ENCODE measurements at places on chromosomes 6 and 20.

GRCh38 chr6:20669571-20670314 is 135.5 kb downstream of the CDKAL1 start:
- DNase-seq, result no peak

DNA sequence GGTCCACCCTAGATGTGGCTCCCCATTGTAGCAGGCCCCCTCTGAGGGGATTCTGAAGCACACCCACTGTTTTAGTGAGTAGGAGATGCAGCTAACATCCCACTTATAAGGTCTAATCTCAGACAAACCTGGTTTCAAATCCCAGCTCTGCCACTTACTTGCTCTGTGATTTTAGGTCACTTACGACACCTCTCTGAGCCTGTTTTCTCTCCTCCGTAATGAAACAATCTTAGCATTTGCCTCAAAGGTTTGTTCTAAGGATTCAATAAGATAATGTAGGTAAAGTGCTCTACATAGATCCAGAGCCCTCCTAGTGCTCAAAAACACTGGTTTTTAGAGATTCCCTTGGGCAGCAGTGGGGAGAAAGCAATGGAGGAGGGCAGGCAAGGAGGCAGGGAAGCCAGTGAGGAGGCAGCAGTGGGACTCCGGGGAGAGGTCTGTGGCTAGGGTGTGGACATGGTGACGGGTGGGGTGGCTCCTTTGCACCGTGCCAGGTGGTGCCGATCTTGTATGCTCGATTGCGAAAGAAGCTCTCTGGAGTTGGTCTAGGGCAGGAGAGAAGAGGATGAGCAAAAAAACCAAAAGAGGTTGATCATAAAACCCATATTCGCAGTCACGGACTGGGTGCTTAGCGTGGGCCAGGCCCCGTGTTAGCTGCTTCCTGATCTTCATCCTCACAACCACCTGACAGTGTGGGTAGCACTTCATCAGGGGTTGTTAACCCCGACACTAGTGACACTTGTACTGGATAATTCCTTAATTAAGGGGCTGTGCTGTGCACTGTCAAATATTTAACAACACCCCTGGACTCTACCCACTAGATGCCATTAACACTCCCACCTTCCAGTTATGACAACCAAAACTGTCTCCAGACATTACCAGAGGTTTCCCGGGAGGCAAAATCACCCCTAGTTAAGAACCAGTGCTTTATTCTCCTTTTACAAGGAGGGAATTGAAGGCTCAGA is 16.8 kb upstream of the PTGIS start:
- no peak for DNase-seq

DNA sequence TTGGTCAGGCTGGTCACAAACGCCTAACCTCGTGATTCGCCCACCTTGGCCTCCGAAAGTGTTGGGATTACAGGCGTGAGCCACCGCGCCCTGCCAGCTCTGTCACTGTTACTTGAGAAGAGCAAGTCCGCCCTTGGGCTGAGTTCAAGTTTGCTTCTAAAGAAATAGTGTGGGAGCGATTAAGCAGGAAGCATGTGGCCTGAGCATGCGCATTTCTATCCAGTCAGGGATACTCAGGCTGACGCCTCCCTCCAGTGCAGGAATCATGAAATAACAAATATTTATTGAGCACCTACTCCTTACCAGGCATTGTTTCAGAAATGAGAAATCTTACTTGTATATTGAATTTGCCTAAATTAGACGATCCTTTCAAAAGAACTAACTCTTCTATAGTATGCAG is 166.2 kb downstream of the EDN1 start:
- no peak for DNase-seq

DNA sequence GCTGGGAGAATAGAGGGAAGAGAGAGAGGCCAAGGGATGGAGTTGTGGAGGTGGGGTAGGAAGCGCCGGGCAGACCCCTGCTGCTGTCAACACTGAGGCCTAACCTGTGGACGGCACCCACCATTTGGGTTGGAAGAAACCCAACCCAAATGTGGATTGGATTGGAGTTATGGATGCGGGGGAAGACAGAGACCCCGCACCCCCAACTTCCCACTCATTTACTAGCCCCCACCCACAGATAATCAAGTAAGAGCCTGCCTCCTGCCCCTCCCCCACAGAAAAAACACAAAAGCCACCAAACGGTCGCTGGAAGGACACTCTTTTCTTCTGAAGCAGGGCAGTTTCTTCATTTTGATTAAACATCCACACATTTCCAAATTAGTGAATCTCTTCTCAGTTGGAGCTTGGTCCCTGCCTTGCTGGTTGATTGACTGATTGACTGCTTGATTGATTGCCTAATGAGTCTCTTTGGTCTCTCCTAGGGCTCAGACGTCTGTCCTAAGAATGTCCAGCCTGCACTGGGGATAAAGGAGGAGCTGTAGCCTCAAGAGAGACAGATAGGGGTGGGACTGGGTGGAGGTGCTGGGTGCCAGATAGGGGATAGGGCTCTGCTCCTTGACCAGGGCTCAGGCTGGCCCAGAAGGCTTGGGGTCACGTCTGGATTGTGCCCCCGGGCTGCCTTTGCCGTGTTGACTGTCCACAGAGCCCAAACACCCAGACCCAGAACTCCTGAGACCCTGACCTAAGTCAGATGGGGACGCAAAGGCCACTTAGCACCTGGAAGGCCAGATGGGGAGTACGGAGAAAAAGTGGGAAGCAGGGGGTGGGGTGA is 74.9 kb upstream of the FOXP4 start:
- DNase-seq, result no peak

DNA sequence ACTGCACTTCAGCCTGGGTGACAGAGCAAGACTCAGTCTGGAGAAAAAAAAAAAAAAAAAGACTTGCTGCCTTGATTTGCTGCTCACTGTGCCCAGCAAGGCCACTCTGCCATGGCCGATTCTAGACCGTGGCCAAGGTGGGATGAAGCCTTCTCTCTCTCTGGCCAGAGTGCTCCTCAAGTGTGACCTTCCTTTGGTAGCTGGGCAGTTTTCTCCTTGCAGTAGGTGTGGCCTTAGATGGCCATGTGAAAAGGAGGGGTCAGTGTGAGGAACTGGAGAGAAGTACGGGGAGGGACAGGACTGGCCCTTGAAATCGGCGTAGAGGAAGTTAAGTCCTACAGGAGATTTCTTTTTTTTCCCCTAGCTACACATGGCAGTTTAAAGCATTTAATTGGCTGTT is 272.0 kb downstream of the ARID1B start:
- no peak for DNase-seq

DNA sequence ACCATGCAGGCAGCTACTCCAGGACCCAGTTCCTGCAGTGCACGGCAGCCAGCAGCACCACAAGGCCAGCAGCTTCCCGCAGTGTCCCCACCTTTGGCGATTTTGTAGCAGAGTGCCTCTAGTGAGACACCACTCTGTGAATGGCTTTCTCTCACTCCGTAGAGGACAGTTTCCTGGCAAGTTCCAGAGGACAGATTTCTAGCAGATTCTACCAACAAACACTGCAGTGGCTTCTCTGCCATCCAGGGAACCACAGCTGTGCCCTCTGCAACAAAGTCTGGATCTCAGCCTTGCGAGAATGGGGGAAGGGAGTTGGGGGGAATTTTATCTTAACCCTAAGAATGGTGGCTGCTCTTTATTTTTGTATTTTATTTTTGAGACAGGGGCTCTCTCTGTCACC is 28.7 kb downstream of the SNHG17 start:
- no peak for DNase-seq

- DNase-seq, result no peak
These were observed 628 bp downstream of the RBM24 start for GRCh38 chr6:17281497-17282481.

GRCh38 chr6:80209430-80209829 is 103.0 kb downstream of the BCKDHB start:
- DNase-seq, result no peak

GRCh38 chr6:158015188-158015506 is 33.5 kb downstream of the SYNJ2 start:
- DNase-seq, result no peak

DNA sequence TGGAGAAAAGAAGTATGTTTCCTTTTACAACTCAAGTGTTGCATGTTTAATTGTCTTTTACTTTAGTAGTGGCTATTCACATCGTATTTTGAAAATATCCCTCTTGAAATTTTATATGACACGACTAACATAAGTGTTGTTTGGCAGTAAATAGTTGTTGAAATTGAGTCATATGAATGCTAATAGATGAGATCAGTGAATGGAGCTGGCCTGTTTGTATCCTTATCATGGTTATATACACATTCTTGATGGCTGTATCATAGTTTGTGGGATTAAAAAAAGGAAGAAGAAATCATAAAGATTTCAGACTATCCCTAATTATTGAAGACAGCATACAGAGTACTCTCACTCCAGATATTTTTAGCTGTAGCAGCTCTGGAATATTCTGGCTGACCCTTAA is 8.2 kb upstream of the RAE1 start:
- no peak for DNase-seq

GRCh38 chr6:110769923-110770322 is 45.3 kb downstream of the CDK19 start:
- no peak for DNase-seq

DNA sequence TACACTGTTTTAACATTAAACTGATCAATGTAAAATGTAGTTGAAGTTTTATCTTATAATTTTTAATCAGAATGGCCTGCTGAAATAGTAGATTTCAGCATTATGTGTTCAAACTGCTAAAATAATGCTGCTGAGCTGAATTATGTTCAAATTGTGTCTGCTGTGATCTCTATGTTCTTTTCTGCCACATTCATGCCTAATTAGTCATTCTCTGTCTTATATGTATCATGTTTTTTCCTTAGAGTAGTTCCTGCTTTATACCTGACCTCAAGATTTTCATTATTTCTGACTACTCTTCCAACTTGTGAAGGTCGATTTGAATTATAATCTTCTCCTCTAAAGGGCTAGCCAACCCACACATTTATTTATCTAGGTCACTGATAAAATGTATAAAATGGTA is 476.7 kb upstream of the EPHA7 start:
- DNase-seq, result no peak

DNA sequence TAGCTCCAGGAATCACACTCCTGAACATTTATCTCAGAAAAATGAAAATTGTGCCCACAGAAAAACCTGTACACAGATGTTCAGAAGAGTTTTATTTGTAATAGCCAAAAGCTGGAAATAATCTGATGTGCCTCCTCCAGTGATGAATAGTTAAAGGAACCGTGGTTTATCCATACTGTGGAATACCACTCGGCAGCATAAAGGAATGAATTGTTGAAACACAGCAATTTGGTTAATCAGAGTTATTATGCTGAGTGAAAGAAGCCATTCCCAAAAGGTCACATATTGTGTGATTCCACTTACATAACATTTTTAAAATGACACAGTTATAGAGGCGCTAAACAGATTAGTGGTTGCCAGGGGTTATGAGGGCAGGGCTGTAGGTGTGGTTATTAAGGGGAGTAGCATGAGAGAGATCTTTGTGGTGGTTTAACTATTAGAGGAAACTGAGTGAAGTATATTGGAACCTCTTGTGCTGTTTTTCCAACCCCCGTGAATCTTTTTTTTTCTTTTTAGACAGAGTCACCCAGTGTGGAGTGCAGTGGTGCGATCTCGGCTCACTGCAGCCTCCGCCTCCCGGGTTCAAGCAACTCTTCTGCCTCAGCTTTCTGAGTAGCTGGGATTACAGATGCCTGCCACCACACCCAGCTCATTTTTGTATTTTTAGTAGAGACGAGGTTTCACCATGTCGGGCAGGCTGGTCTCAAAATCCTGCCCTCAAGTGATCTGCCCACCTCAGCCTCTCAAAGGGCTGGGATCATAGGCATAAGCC is 26.2 kb downstream of the PSMF1 start:
- DNase-seq, result no peak

GRCh38 chr6:67722861-67723261 is 912.2 kb upstream of the ADGRB3 start:
- DNase-seq, result no peak

DNA sequence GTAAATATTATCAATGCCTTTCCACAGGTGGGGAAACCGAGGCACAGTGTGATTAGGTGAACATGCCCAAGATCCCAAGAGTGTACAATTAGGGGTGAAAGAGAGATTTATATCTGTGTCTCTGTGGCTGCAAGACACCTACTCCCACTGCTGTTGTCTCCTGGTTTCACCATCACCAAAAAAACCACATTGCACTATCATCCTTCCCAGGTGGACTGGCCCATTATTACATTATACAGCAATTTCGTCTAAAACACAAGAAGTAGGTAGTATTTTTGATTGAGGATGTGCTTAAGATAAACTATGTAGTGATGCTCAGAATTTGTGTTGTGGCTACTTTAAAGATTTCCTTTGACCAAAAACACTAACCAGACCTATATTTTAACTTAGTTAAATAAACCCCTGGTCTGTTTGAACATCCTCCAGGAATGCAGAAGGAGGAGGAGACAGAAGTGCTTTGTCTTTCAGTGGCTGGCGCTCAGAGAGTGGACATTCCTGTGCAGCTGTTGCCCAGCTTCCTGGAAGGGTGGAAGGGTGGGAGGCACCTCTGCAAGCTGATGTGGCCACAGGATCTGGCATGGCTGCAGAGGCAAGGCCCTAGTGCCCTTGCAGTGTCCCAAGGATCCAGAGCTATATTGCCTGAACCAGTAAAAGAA is 23.8 kb downstream of the DCBLD1 start:
- DNase-seq, result no peak

DNA sequence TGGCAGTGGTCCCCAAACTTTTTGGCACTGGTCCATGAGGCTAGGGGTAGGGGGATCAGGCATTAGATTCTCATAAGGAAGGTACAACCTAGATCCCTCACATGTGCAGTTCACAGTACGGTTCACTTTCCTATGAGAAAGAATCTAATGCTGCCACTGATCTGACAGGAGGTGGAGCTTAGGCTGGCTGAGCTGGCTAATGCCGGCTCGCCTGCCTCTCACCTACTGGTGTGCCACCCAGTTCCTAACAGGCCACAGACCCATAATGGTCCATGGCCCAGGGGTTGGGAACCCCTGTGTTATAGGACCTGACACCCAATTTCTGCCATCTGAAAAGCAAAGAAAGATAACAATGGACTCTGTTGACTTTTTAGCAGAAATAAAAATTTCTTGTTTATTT is 199.6 kb downstream of the GMPR start:
- DNase-seq, result peak; percentile 55

DNA sequence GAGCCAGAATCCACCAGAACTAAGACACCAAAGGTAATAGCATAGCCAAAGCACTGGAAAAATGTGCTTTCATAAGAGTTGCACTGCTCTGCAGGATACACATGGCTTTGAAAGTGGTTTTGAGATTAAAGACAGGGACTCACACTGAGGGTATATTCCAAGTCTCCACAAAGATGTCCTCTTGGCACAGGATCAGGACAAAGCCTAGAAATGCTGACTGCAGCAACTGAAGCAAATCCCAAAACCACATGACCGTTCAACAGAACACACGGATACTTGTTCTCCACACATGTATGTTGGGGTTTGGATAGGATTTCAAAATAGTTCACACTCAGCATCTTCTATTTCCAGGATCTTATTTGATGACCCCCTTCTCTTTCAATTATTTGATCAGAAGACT is 364.3 kb upstream of the HSF2 start:
- no peak for DNase-seq
